Activated T-helper 17 cell treated with anti-CD3 and anti-CD28 coated beads, Interleukin-2, amount 50 U/mL, for 72 hours (primary cell): ENCODE measurements at places on chromosomes 5 and 9. TPM values are rescaled to one million over a fixed set of nuclear protein-coding genes. Genes with fewer than 3 reads are reported as not detected.

DNA sequence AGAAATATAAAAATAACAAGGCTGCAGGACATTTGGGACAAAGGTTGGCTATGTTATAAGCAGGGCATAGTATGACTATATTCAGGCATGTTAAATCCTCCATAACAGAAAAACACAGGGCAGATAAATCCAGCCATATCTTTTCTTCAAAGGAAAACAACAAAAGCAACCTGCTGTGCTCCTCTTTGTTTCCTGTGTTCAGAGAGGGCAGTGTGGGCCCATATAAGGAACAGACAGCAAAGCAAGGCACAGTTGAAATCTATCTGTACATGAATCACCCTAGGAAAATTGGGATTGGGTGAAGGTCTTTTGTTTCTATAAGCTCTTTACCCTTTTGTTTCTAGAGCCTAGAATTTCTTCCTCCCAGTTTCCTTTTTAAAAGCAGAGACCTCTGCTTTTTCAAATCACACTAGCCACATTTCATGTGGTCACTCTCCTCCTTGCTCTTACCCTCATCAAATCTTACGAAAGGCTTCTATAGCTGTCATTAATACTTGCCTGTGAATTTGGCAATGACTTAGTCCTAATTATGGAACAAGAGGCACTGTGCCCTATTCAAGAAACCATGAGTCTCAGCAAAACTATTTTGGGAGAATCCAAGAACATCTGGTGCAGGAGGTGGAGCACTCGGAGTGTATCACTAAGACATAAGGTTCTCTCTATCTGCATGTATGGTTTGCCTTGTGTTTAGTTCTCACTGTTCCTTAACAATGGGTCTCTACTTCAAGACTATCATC lies 1.8 kb downstream of the GZMA start:
- ATAC-seq = no peak

DNA sequence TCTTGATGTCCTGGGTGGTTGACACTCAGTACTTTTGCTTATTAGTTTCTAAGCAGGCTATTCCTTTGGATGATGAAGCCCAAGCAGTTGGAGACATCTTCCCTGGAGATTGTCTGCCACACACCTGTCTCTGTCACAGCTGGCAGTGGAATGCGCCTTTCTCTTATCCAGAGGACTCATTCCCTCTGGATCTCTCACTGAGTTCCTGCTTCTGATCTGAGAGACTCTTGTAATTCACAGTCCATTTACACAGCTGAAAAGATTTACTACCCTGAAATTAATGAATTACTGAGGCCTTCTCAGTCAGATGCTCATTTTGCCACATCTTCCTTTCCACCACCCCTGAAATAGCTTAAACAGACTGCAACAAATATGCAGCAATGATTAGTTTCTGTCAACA lies 15.9 kb downstream of the TAL2 start:
- no peak for ATAC-seq

GRCh38 chr5:107563959-107564544 lies 106.7 kb downstream of the EFNA5 start:
- no peak for ATAC-seq

DNA sequence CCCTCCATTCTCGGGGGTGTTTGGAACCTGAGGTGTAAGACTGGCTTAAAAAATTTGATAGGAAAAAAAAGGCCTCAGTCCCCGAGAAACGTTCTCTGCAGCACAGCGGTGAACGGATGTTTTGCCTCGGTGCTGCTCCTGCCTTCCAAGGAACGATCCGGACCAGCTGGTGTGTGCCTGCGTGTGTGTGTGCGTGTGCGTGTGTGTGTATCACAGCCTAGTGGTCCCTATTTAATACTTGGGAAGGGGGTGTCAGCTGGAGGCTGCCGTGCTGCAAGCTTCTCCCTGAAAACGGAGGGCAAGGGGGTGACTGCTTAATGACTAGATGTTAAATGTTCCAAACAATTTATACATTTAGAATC lies 76.9 kb downstream of the LHX2 start:
- no peak for ATAC-seq

Gene PHF2
- total RNA-seq = 15.1 TPM

DNA sequence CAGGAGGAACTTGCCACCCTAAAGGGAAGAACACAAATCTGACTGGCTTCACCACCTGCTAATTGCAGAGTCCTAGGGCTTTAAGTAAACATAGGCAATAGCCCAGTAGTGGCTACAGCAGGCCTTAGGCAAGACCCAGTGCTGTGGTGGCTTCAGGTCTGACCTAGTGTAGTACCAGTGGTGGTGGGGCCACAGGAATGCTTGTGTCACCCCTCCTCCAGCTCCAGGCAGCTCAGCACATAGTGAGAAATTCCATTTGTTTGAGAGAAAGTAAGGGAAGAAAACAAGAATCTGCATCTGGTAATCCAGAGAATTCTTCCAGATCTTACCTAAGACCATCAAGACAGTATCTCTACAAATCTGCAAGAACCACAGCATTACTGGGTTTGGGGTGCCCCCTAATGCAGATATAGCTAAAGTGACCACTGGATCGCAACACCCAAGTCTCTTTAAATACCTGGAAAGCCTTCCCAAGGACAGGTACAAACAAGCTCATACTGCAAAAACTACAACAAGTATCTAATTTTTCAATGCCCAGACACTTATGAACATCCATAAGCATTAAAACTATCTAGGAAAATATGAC lies 102.6 kb upstream of the TRPM3 start:
- ATAC-seq = no peak

Gene LRRC19
- total RNA-seq = not detected

DNA sequence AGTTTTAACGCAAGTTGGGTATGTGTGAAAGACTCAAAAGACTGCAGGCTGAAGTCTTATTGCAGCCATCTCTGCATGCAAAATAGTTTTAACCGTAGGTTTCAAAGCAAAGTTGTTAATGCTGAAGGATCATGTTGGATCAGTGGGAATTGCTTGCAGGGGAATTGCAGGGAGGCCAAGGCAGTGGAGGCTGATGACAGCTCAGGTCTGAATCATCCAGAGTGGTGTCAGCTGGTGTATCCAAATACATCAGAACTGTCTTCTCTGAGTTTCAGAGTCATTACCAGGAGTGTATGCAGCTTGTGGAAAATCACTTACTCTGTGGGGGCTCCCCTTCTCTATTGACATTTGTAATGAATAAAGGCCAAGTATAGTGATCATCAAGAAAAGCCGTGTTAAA lies 435.7 kb downstream of the SH3GL2 start:
- ATAC-seq = no peak

DNA sequence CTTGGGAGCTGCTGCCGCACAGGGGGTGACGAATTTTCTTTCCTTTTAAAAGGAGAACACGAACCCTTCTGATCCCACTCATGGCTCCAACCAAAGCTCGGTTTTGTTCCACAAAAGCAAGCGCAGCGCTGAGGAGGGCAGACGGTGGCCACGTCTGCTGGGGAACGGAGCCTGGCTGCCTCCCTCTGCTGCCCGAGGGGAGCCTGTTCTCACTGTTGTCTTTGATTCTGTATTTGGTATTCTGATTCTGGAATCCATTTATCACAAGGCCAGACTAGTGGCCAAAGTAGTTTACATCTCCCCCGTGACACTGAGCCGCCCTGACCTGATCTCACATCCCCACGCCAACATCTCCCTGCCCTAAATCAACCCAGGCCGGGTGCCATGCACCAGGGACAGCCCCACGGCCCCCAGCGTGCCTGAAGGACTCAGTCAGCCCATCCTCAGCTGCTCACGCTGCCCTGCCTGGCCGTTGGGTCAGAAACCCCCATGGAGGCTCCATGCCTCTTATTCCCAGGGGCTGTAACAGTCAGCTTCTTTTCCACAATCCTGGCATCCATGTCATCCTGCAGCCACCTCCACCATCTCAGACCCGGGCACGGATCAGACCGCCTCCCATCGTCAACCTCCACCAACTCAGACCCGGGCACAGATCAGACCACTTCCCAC lies 6.7 kb upstream of the NSMF start:
- ATAC-seq = no peak
